Fibroblast of the aortic adventitia (primary cell): ENCODE measurements at places on chromosomes 5 and 9. TPM values are rescaled to one million over a fixed set of nuclear protein-coding genes. Genes with fewer than 3 reads are reported as not detected.

ABCA2 gene
- 21.0 and 25.0 TPM in 2 replicates for total RNA-seq

ACOT12 gene
- 0.27 TPM in 1 of 2 replicates, not detected in the other for total RNA-seq

PCDHGA11 gene
- 7.6 and 17.8 TPM in 2 replicates for total RNA-seq

DNA sequence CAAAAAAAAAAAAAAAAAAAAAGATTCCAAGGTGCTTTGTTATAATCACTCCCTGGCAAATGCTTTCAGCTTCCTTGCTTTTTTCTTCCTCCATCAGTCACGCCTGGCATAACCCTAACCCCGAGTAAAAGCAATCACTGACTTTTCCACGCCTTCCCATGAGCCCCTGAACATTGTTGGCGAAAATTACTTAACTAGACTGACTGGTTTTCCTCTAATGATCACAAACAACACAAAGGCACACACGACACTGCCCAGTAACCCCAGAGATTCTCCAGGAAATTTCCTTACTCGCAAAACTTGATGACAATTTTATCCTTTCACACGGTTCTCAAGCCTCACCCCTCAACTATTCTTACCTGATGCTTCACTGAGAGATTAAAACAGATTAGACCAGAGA lies 11.4 kb upstream of the PTGR1 start:
- no peak for DNase-seq

GRCh38 chr5:15026011-15026893 lies 154.7 kb upstream of the ANKH start:
- peak; percentile 71 for DNase-seq

DNA sequence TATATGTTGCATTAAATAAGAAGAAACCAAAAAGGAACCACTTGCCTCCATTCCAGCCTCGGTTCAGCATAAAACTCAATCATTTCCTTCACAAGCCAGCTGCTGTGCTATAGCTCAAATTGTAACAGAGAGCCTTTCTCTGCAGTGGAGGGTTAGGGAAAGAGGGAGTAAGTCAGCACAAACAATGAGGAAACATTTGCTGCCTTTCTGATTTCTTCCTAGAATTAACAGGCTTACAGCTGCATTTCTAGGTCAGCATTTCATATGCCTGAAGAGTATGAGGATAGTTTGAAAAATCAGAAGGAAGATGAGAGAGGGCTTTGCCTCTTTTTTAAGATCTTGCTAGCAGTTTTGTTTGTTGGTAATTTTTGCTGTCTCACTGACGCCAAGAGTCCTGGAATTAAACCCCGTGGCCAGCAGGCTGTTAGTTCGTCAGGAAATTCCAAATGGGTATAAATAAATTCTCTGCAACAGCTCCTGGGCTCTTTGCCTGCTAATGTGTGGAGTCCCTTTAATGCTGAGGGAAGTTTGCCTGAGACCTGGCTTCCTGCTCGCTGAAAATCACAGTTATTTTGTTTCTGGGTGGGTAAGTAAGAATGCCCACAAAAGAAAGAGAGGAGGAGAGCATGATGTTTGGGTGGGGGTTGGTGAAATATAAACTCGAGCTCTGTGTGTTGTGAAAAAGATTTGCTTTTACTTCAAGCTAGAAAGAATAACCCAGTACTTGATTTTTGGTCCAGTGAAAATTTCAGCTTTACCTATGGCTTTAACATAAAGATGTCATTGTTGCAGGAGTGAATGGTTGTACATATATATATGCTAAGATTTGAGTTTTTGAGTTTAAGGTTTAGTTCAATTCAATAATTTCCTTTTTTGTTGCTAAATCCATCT lies 148.1 kb upstream of the DMRT1 start:
- DNase-seq = peak; percentile 95

- peak; percentile 61 for DNase-seq
Observed at GRCh38 chr9:75265525-75265972, 177.2 kb downstream of the OSTF1 start.

DNA sequence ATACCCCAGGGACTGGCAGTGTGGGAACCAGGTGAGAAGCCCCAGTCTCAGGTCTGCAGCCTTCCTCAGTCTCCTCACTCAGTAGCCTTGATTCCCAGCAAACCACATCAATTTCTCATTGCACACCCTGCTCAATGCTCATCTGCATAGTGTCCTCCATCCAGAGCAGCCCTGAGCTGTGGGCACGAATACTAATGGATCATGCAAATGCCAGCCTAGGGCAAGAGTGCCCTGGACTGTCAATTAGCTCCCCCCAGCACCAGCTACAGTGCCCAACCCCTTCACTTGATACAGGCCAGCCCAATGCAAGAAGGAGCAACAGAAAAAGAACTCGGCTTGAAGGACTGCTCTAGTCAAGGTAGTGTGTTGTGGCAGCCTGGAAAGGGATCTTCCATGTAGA lies 9.8 kb upstream of the KCNIP1 start:
- DNase-seq = no peak

DNA sequence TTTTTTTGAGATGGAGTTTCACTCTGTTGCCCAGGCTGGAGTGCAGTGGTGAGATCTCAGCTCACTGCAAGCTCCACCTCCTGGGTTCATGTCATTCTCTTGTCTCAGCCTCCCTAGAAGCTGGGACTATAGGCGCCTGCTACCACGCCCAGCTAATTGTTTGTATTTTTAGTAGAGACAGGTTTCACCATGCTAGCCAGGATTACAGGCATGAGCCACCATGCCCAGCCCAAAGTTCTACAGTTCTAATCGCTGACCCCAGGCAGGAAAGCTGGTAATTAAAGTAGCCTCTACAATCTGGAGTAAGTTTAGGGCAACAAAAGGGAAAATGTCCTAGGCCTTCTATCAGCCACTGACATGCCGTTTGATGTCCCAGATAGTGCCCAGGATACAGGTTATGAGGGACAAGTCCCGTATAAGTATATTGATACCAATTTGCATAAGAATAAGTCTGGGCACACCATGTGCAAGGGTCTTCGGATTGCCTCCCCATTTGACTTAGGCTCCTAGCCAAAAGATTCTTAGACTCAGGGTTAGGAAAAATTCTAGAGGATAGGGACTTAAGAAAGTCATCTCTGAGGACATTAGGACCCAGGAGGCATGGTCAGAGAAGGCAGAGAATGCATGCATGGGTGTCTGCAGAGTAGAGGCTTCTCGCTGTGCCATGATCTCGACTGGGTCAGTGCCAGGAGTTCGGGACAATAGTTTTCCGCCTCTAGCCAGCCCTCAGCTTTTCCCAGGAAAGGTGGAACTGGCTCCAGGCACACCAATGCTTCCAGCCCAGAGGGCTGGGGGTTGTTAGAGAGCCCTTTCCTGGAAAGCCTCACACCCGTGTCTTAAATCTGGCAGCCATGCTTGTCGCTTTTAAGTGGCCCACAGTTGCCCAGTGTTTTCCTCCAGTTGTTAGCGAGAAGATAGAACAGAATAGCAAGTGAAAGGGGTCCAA lies 1111.1 kb downstream of the TAF11L14 start:
- peak; percentile 1 for DNase-seq

GRCh38 chr9:99594056-99594780 lies 227.5 kb upstream of the NR4A3 start:
- peak; percentile 9 for DNase-seq

DNA sequence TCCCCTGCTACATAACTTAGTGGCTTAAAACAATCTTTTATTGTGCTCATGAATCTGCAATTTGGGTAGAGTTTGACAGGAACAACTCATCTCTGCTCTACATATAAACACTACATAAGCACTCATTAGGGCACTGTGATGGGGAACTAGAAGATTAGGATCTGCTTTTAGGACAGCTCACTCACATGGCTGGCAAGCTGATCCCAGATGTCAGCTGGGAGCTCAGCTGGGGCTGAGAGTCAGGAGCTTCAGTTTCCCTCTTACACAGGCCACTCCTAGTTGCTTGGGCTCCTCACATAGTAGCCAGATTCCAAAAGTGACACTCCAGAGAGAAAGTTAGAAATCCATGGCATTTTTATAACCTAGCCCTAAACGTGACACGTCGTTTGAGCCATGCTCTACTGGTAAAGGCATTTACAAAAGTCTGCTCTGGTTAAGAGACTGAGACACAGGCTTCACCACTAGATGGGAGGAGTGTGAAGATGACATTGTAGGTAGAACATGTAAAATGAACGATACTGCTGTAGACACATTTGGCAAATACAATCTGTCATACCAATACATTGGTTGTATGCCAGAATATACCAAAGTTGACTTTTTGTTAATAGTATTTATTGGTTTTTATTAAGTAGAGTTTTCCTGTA lies 23.6 kb downstream of the SCAI start:
- peak; percentile 31 for DNase-seq
